ENCODE measurements at places on chromosomes 7 and 10. TPM values are rescaled to one million over a fixed set of nuclear protein-coding genes. Genes with fewer than 3 reads are reported as not detected.

The C7orf57 gene
- not detected for total RNA-seq

The UCMA gene
- not detected for total RNA-seq

The ADAM8 gene
- 1.2 TPM for total RNA-seq

The PPP1R17 gene
- total RNA-seq = not detected

The FAM171A1 gene
- total RNA-seq = 46.5 TPM

The SPDYE5 gene
- not detected for total RNA-seq

The PLPP4 gene
- total RNA-seq = not detected

The ACHE gene
- total RNA-seq = 0.87 TPM

The PRKCQ gene
- not detected for total RNA-seq

The AKR1C4 gene
- not detected for total RNA-seq

The WIPF3 gene
- total RNA-seq = 0.21 TPM

The CAMK2B gene
- 0.13 TPM for total RNA-seq

The BUD31 gene
- 194 TPM for total RNA-seq

The VSIR gene
- total RNA-seq = not detected

The VENTX gene
- total RNA-seq = not detected

All from A673 (cell line).